Fibroblast of skin of back (primary cell): ENCODE measurements at places on chromosomes 5 and 9.

DNA sequence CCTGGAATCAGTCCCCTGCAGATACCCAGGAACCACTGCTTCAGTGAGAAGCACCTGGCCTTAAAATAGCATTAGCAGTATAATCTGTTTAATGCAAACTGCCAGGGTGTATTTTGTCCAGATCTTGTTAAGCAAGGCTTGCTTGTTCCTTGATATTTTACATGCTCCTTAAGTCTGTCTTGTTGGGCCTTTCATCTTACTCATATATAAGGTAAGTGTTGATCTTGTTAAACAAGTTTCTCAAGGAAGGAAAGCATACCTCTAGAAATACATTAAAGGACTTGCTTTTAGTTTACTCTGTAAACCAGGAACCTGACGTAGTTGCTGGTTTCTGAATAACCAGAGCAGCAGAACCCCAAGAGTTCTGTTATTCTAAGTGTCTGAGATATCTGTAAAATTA, 13.7 kb downstream of the HSPA4 start:
- no peak for DNase-seq

DNA sequence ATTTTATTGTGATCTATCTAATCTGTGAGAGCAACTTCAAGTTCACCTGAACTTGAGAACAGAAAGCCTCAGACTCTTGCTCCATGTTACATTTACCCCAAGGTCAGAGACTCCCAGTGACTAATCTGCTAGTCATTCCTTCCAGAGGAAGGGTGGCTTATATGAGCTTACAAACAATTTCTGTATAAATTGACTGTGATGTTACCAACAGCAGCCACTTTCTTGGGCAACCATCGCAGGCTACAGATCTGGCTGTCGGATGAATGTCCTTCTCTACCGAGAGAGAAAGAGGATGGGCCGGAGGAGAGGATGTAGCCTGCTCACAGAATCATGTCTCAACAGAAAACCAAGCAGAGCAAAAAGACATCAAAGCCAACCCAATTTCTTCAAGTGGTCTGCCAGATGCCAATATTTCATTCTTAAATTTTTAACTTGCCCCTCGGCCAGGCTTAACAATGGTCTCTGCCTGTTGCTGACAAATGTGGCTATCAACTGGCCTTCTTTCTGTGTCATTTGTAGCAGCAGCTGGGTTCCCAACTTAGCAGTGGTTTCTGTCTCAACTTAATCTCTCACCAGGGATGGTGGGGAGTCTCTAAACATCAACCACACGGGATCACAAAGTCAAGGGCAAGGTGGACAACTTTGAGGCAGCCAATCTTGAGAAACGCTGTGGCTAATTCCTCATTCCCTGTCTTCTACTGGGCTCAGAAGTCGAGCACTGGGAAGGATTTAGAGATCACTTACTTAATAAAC, 81.3 kb downstream of the RAPGEF1 start:
- peak; percentile 89 for DNase-seq

- no peak for DNase-seq
Measured at GRCh38 chr9:69207503-69207902, 33.4 kb downstream of the TJP2 start.

DNA sequence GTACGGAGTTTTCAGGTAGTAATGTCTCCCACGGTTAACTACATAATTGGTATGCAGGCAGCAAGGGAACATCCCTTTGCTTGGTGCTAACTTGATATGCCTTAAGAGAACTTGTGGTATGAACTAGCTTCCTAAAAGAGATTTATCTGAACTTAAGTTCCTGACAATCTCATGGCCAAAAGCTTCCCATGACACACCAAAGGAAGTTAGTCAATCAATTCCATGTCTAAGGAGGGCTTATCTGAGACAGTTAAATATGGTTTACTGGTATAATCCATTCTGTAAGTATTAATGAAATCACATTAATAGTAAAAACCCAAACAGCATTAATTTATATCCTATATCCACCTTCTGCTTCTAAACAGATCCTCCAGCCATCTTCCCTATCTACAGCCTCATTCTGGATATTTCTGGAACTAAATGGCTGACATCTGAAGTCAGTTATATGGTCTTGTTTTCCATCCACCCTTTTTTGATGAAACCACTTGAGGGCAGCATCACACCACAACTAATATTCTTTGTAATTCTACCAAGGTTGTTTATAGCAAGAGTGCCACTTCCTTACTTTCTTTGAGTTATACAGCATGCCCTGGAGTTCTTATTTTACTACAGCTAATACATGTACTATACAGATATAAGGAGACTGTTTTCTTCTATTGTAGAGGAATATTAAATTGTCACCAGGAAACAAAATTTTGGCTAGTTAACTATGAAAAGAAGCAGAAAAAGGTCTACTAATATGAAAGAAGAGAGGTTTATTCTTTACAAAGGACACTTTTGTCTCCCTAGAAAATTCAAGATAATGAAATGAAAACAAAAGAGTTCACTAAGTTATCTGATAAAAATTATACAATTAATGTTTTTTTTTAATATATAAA, 34.7 kb downstream of the SHOC1 start:
- peak; percentile 80 for DNase-seq

GRCh38 chr5:169788168-169788567, 151.1 kb downstream of the DOCK2 start:
- peak; percentile 93 for DNase-seq

- DNase-seq, result no peak
Measured at GRCh38 chr9:136578915-136579649, 33.2 kb upstream of the NOTCH1 start.

GRCh38 chr5:67795781-67796477, 419.6 kb upstream of the PIK3R1 start:
- peak; percentile 58 for DNase-seq

- DNase-seq, result no peak
Measured at GRCh38 chr9:125487842-125488241, 219.2 kb downstream of the MAPKAP1 start.

DNA sequence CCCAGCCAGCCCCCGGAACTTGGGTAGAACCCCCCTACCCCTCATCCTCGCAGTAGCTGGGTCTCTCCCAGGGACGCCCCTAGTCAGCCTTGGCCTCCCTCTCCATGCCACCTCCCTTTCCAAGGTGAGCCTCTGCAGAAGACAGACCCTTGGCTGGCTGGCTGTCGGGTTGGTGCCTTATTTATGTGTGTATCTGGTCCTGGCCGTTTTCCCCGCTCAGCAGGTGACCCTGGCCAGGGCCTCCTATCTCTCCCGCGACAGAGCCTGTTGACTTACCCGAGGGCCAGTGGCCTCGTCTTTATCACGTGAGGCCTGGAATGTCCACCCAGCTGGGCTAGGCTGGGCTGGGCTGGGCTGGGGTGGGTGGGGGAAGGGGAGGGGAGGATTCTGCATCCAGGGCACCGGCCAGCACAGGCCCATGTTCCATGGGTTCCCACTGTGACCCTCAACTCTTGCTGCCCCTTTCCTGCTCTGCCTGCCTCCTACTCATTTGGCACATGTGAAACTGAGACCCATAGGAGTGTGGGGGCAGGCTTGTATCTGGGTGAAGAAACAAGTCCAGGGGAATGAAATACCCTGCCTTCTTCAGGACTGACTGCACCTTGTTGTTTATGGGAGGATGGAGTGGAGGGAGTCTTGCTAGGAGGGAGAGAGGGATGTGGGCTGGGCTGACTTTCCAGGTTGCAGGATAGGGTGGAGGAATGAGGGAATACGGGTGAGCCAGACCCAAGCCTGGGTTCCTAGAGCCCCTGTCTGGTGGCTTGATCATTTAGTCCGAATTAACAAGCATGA, 3.1 kb downstream of the CXXC5 start:
- peak; percentile 52 for DNase-seq

GRCh38 chr9:87578625-87579024, 81.0 kb downstream of the DAPK1 start:
- no peak for DNase-seq

DNA sequence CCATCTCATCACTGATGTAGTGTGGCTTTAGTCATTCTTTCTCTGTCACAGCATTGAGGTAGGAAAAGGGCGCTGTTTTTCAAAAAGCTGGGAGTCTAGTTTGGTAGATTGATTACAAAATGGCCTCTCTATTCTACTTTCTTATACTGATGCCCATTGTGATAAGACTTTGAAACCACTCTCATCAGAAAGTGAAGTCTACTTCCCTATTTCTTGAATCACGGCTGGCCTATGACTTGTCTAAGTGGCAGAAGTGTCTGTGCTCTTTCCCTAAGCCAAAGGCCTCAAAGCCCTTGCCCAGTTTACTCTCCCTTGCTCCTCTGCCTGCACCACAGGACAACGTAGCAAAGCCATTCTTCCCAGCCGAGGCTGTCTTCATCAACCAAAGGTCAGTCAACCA, 83.0 kb upstream of the IL33 start:
- DNase-seq, result no peak

GRCh38 chr9:96014078-96014477, 138.6 kb downstream of the ERCC6L2 start:
- DNase-seq, result peak; percentile 28

DNA sequence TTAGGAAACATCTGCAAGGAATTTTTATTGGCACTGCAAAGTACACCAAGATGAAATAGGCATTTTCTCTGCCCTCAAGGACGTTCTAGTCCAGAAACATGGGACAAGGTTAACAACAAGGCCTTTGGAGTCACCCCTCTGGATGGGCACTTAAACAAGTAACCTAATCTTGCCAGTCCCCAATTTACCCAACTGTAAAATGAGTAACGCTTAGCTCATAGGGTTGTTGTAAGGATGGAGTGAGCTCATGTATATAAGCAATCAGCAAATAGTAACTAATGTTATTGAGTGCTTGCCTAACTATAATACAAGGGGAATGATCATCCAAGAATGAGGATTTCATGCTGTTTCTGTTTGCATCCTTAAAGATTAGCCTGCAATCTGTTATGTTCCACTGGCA, 189.3 kb downstream of the PAPPA start:
- DNase-seq, result no peak

DNA sequence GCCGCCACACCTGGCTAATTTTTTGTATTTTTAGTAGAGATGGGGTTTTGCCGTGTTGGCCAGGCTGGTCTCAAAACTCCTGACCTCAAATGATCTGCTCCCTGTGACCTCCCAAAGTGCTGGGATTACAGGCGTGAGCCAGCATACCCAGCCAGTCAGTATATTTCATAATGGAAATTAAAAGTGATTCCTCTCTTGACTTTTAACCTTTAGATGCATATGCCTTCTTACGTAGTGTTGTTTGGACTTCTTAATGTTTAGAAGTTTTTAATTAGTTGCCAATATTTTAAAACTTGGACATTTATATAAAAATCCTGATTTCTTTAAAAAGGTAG, 22.4 kb downstream of the DENND4C start:
- DNase-seq, result no peak

- no peak for DNase-seq
Measured at GRCh38 chr5:17412760-17413671, 85.0 kb upstream of the TAF11L2 start.

- peak; percentile 53 for DNase-seq
Measured at GRCh38 chr5:159330131-159330800, at the start of gene IL12B. IL12B (minus strand) TSS chr5:159330487; CDS start chr5:159326782, 3,705 bp downstream.

DNA sequence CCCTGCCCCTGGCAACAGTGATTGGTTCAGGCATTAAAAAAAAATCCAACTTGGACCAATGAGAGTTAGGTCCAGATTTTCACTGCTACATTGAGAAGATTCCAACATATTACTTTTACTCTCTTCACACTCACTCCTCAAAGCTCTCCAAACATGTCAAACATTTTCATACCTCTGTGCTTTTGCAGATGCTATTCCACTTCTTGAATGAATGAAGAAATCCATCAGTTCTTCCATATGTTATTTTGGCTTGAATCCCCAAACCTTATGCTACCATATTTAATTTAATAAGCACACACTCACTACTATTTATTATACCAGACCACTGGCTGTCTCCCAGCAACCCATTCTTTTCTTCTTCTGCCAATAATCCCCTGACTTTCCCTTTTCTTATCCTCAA, 87.1 kb downstream of the PPP2R2B start:
- no peak for DNase-seq

DNA sequence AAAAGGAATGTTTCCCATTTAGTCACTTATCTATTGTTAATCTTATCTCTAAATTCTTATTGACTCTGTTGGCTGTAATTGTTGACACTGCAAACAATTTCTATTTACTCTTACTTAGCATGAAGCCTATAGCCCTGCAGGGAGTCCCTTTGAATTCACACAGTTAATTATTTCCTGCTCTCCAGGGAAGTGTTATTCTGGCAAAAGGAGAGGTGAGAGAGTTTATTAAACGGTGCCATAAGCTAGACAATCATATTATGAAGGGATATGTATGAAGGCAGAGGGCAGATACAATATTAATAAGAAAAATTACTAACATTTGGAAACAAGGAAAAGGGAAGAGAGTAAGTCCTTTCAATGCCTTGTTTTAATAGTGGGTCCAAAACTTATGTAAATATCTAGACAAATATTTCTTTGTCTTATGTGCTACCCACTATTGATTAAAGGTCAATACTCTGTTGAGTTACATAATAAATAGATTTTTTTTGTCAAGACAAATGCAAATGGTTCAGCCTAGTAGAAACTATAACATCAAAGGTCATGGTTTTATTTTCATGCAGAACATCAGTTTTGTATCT, 107.1 kb downstream of the CDH18 start:
- no peak for DNase-seq

DNA sequence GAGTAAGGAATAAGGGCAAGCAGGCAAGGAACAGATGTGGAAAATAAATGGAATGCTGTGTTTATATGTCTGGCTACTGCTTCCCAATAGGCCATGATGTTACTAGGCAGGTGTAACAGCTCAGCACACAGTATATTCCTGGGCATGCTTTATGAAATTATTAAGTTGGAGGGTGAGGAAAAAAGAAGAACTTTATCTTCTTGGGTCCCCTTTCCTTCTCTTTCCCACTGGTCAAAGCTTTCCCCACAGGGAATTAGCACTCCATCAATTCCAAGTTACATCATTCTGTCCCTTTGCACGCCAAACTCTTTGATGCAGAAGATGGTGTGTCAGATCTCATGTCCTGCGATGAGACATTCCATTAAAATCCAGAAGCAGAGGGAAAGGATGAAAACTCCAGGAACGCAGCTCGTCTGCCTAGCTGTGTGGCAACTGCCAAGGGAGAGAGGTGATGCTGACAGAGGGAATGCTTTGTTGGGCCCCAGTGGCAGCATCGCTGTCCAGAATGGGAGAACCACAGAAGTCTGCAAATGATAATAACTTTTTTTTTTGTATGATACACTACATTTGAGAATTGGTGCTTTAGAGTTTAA, 447.3 kb upstream of the ARRDC3 start:
- peak; percentile 48 for DNase-seq

- no peak for DNase-seq
Measured at GRCh38 chr9:81824802-81825730, 103.2 kb upstream of the SPATA31D4 start.

DNA sequence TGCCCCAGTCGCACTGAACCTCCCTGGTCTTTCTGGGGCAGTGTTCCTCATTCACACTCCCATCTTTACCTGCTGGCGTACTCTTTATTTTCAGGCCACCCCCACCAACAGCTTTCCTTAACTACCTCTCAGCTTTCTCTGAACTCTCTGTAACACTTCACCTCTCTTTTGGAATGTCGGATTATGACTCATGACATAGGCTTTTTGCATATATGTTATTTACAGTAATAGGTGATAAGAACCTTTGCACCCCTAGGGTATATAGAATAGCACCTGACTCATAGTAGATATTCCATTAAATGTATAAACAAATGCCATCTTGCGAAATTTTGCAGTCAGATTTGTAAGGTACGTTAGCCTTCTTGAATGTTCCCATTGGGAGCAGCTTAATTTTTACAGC, 52.9 kb upstream of the MIER3 start:
- no peak for DNase-seq
